ENCODE measurements at places on chromosomes 6 and 20.

- DNase-seq = no peak
Observed at GRCh38 chr6:21891080-21891479, 297.5 kb downstream of the SOX4 start.

GRCh38 chr6:53796451-53796780 lies 1.6 kb downstream of the LRRC1 start:
- DNase-seq = no peak

DNA sequence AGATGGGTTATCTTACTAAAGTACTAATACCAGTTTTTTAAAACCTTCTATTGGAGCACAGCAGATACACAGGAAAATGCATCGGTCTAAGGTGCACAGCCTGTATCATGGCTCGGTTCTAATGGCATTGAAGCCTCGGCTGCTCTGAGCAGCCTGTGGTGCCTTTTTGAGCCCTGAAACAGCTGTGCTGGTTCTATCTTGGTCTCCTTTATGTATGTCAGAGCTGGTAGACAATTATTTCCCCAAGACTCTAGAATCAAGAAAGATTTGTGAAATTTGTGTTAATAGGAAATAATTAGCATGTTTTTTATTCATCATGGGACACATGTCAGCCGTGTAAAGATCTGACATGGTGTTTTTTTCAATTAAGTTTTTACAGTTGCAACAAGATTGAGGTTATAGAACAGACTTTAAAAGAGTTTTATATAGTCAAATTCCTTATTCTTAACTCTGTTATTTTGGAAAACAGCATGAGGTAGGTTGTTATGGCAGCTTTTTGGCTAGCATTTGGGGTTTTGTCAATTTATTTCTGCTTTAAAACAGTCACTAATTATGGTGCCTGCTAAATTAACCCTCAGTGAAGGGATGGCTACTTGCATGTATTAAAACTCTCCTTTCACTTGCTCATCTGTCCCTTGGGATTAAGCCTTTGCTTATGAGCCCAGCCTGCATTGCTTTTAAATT lies 40.3 kb upstream of the C20orf144 start:
- no peak for DNase-seq

DNA sequence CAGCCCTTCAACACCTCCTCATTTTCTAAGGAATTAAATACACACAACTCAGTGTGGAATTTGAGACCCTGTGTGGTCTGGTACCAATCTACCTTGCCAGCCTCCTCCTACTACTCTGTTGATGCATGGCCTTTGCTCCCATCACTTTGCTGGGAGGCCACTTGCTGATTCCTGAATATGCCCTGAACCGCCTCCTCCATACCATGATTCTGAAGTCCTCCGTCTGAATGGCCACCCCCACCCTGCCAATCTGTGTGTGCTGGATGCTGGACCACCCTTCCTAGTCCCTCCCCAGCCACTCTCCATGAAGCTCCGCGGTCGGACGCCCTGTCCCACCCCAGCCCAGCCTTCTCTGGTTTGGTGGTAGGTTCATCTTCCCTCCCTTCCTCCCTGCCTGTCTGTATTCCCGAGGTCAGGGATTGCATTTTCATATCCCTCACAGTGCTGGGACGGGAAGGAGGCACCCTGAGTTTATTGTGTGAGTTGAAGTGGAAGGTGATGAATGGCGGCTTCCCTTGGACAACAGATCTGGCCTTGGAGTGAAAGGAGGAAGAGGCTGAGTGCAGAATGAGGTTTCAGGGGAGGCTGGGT lies 138.3 kb downstream of the CDC5L start:
- DNase-seq = no peak

DNA sequence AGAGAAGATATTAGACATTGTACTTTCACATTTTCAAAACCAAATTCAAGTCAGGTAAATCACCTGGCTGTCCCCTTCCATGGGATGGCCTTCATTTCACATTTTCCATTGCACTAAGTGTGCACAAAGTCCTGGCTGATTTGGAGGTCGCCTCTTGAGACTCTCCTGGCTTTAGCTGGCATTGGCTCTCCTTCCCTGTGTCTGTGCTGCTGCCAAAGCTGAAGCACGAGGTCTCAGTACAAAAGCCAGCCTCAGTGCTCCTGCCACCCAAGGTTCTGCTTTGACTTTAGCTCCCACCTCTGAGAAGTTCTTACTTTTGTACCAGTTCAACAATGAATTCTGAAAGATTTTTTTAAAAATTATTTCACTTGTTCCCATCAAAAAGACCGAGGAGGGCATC lies 289.2 kb upstream of the CNR1 start:
- DNase-seq = no peak

DNA sequence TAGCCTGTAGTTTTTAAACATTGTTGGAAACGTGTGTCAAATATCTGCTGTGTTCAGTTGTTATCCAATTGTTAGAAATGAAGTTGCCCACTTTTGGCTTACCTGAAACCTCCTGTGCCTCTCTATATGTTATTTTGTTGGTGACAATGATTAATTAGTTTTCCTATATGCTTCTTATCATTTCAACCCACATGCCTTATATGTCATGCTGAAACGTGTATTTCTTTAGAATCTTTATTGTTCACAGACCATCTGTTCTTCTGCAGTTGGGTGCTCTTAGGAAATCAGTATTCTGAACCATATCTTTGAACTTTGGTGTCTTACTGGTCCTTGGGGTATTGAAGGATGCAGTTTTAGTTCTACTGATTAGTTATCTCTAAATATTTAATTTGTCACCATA lies 91.2 kb upstream of the SCGN start:
- no peak for DNase-seq

DNA sequence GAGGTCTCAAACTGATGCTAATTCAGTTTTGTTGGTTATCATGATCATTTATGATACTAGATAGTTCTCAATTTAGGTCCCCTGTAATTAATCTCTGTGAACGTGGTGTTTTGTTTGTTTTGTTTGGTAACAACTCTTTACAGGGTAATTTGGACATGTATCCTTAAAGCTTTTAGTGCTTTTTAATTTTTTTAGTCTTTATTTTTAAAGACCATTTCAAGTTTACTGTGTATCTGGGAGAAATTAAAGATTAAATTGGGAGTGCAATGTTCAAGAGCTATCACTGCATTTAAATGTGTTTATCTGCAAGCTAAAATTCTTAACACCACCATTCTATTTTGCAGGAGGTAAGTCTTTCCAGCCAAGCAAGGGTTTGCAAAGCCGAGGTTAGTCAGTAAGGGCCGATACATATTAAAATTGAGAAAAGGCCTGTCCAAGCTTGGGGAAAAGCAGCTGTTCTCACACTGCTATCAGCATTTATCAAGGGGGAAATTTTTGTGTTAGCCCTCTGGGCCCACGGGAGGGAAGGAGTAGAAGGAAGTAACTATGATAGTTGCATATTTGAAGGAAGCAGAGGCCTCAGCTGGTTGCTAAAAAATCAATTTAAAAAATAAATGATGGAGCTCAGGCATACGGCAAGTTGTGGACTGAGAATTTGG lies 59.3 kb upstream of the ZNF217 start:
- DNase-seq = no peak

GRCh38 chr6:17446713-17447112 lies 53.3 kb downstream of the CAP2 start:
- DNase-seq = no peak

GRCh38 chr6:52009466-52010140 lies 77.8 kb downstream of the PKHD1 start:
- DNase-seq = no peak

DNA sequence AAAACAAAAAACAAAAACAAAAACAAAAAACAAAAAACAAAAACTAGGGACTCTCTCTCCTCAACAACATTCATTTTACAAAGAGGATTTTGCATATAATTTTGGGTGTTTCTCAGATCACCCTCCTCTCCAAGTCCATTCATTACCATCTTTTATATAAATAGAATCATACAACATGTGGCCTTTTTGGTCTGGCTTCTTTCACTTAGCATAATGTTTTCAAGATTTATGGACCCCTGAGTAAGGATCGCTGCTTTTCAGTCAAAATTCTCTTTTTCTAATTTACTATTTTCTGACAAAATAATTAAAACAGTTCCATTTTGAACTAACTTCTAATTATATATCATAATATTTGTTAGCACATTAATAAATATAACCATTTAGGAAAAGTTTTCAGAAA lies 94.8 kb downstream of the UBE3D start:
- DNase-seq = no peak

DNA sequence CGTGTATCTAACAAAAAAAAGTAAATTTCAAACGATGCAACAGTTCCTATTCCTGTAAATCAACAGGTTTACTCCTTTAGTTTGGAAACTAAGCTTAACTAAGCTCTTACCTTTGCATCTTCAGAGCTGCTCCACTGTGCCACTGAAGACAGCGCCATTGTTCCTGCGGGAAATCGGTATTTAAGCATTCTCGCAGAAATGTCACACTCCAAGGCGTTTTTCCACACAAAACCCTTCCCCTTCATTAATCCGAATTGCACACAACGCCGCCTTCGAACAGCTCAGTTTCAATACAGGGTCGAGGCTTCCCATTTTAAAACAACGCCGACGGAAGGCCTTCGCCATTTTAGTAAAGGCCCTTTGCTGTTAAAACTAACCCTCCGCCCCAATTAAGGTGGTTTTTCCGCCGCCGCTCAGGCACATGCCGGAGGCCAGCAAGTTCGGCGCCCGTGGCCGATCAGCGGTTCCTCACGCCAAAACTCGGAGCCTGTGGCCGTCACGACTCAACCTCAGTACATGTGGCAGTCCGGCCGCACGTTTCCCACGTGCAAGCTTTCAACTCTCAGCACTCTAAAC lies 35.4 kb upstream of the SYNCRIP start:
- no peak for DNase-seq

DNA sequence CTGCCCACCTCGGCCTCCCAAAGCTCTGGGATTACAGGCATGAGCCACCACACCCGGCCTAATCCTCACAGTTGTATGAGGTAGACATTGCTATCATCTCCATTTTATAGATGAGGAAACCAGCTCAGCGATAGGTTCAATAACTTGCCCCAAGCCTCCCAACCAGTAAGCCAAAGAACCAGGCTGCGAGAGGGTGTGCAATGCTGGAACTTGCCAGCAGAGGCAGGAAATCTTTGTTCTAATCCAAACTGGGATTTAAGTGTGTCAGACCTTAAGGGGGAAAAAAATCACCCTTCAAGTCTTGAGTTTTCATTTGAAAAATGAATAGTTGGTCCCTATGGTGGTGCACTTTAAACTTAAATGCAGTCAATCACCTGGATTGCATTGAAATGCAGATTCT lies 20.1 kb upstream of the RNGTT start:
- DNase-seq = no peak

GRCh38 chr6:6315660-6316059 lies 4.8 kb downstream of the F13A1 start:
- DNase-seq = no peak

DNA sequence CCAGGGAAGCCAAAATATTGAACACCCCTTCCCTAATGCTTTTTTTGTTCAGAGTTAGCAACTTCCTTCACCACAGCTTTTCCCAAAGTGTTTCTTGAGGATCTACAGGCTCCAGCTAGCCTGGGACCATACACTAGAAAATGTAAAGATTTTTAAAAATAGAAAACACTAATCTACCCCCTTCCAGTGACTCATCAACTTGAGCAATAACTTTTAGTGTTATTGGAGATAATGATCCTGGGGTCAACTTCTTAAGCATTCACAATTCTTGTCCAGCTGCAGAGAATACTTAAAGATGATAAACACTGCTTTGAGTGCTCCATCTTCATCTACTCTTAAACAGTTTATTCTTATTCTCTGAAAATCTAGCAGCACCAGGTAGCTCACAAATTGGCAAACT lies 131.6 kb downstream of the COL9A1 start:
- DNase-seq = no peak

- DNase-seq = no peak
Observed at GRCh38 chr6:79780881-79781280, 149.8 kb downstream of the SH3BGRL2 start.

Measured in NCI-H187 (cell line).